ENCODE measurements at places on chromosomes 3 and 15. TPM values are rescaled to one million over a fixed set of nuclear protein-coding genes. Genes with fewer than 3 reads are reported as not detected.

Gene NANOGP8
- not detected for total RNA-seq

Gene SCN5A
- total RNA-seq: 173 TPM

Gene DUOX2
- total RNA-seq: 0.38 TPM

- DNase-seq: no peak
Measured at GRCh38 chr15:58854593-58854992, 78.9 kb downstream of the SLTM start.

- no peak for DNase-seq
Measured at GRCh38 chr3:13888576-13888975, 8.7 kb upstream of the WNT7A start.

DNA sequence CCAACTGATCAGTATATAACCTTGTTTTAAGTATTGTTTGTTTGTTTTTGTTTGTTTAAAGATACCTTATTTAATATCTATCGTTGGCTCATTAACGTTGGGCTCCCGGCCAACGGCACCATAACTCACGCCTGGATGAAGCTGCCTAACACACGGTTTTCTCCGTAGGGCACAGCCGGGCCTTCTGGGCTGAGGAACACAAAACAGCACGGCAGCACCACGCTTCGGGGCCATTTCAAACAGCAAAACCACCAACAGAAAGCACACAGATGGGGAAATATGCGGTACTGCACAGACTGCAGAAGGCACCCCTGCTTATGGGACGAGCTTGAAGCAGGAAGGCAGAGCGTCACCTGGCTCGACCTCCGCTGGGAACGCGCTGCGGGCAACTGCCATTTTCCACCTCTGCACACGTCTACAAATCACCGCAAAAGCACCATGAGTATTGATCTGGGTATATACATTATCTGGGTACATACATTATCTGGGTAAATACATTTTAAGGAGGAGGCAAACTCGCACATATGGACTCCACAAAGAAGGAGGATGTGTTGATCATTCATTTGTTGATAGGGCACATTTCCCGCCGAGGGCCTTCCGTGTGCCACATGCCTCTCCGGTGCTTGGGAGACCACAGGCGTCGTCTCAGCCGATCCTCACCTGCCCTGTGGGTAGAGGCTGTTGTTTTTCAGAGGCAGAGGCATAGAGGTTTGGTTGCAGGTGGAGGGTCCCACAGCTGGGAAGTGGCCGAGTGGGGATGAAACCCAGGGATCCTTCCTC, 123.7 kb upstream of the ATP2B2 start:
- no peak for DNase-seq

Data from heart right ventricle (tissue), 16 donors.